NCI-H187 (cell line): ENCODE measurements at places on chromosomes 12 and 14.

- no peak for DNase-seq
Measured at GRCh38 chr12:43210485-43211192, 341.4 kb downstream of the ADAMTS20 start.

GRCh38 chr14:65496178-65496993 lies 83.9 kb downstream of the FUT8 start:
- DNase-seq: no peak

GRCh38 chr12:94714378-94715114 lies 64.2 kb upstream of the TMCC3 start:
- no peak for DNase-seq

DNA sequence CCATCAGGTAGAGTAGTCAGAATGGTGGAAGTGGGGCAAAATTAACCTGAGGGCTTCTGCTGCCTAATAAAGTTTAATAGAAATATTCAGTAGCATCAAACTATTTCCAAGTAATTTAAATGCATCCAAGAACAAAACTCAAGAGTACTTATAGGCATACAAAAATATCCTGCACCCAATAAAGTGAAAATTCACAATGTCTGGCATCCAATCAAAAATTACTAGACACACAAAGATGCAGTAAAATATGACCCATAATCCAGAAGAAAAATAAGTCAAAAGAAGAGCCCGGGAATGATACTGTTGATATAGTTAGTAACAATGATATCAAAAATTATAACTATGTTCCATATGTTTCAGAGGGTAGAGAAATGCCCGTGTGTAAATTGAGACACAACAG lies 95.3 kb downstream of the TMEM117 start:
- no peak for DNase-seq

GRCh38 chr12:94745562-94745961 lies 95.2 kb upstream of the TMCC3 start:
- no peak for DNase-seq

- DNase-seq: no peak
Measured at GRCh38 chr14:104096751-104097700, 11.5 kb downstream of the ASPG start.

DNA sequence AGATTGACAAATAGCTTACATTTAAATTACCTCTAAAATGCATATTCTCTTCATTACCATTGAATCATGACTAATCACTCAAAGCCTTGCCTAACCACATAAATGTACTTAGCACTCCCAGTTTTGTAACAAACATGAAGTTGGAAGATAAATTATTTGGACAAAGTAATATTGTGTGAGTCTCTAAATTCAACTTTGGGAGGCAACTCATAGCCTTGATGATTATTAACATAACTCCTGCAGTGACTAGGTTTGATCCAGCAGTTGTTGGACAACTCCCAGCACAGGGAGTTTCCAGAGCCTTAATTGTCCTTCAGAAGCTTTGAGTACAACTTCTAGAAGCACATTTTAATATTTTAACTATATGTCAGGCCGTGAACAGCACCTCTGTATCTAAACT lies 153.4 kb upstream of the PDZRN4 start:
- no peak for DNase-seq

DNA sequence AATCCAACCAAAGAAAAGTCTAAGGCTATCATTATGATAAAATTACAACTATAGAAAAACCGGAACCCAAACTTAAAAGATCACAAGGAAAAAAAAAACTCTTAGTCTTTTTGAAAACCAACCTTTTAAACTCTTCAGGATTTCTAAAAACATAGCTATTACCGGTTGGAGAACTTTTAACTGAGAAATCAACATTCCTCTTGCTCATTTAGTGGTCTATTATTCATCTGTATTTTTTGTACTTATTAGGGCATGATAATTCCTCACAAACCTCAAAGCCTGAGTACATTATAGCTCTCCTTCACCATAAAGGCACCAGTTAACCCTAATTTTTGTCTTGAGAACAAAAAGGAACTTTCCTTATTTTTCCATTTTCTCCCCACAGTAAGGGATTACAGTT lies 10.4 kb downstream of the LUM start:
- DNase-seq: no peak

GRCh38 chr12:34354239-34355200 lies 332.2 kb downstream of the ALG10 start:
- no peak for DNase-seq

DNA sequence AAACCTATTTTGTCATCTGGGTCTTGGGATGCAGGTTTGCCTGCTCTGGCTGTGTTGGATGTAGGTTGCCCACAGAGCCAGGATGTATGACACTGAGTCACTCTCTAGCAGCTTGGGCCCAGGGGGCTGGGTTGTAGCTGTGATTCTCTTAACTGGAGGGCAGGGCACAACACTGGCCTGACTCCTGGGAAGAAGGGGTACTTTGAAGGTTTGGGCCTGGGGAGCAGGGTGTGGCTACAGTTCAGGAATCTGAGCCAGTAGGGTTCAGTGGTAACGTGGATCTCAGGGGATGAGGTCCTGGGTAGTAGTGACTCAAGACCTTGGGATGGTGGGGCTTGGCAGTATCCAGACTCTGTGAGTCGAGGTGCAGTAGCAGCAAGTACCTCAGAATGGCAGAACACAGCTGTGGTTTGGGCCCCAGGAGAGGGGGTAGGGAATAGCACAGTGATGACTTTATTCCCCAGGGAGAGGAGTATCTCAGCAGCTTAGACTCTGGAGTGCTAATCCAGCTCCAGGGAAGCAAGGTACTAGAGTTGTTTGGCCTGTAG lies 25.7 kb downstream of the TBC1D15 start:
- DNase-seq: no peak

DNA sequence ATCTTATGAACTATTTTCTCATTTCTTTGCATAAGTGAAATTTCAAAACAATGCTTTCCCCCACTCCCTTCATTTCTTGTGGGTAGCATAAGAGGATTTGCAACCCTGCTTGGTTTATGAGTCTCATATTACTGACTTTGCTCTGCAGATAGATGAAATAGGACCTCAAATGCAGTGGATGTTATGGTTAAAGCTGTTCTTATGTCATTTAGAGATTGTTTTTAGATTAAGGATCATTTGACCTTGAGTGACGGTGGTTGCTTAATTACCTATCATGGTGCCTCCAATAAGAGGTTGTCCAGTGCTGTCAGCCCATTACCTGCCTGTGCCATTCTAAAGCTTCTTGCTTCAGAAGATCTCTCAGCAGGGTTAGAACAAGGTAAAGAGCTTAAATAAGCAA lies 351.4 kb upstream of the ATP2B1 start:
- DNase-seq: no peak

- DNase-seq: no peak
Measured at GRCh38 chr12:92973614-92974013, 44.5 kb upstream of the EEA1 start.
